ENCODE measurements at places on chromosomes 4 and X. TPM values are rescaled to one million over a fixed set of nuclear protein-coding genes. Genes with fewer than 3 reads are reported as not detected.

The CCDC120 gene
- total RNA-seq = 5.1 TPM

DNA sequence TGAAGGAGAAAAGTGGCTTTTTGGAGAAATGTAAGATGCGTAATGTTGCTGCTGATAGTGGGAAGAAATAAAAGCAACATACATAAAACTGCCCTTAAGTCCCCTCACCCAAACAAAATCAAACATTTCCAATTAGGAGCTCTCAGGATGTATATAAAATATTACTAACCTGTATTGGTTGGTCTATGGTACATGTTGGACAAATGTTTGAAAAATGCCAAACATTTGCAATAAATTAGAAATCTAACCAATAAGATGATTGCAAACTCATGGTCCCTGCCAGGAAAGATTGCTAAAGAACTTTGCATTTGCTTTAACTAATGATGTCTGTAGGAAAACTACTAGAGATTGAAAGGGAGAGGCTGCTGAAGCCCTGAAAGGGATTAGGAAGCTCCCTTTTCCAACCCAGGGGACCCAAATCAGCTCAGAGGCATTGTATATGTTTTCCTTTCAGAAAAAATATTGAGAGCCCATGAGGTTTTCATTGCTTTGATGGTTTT, 1.8 kb downstream of the SFRP2 start:
- H3K27ac ChIP-seq = no peak overlapping the region
- H3K27me3 ChIP-seq = peaks cover 38% of the 10 kb centered on the region
- no peak for DNase-seq
- H3K4me3 ChIP-seq = no peak overlapping the region
- peaks cover 30% of the 10 kb centered on the region for H3K4me1 ChIP-seq

DNA sequence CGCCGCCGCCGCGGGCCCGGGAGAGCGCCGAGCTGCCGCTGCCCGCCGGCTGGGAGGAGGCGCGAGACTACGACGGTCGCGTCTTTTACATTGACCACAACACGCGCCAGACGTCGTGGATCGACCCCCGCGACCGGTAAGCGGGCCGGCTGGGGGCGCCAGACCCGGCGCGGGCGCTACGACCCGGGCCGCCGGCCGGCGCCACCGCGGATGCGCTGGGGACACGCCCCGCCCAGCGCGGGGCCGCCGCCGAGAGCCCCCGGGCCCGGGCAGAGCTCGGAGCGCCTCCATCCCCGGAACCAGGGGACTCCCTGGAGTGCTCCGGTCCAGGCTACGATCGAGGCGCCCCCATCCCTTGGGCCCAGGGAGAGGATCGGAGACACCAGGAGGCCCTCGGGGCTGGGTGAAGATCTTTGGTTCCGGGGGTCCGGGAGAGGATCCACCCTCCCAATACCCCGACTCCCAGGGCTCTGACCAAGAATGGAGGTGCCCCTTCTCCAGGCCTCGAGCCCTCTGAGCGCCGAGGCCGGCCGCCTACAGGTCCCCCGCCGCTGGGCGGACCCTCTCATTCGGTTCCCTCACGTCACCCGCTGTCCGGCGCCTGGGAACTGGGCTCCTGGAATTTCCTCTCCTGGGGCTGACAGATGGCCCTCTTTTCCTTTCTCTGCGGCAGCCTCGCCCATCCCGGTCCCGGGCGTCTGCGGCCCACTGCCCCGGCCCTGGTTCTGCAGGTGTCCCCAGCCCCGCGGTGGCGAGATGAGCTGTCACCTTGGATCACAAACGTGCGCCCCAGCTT, 48.8 kb downstream of the CLDN34 start:
- DNase-seq = no peak
- no peaks in the 10 kb centered on the region for H3K36me3 ChIP-seq
- no peak overlapping the region for H3K27ac ChIP-seq

DNA sequence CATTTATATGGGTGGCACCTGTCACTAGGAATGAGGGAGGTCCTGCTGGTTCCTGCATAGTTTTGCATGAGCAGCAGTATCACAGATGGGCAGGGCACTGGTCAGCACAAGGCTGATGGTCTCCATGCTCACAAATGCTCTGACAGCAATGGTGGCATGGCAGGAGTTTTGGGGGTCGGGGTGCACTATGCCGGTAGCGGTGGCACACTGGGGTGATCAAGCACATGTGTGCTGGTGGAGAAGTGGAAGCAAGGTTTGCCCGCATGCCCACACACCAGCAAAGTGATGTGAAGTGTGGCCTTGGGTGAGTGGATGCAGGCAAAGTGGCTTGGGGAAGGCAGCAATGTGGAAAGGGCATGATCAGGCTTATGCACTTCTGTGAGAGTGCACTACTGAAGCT, 60.5 kb upstream of the MAGEE1 start:
- DNase-seq = no peak
- H3K27me3 ChIP-seq = no peaks in the 10 kb centered on the region
- no peak overlapping the region for H3K4me3 ChIP-seq
- H3K36me3 ChIP-seq = no peaks in the 10 kb centered on the region
- no peaks in the 10 kb centered on the region for H3K4me1 ChIP-seq

The GUCY1A1 gene
- total RNA-seq = not detected

DNA sequence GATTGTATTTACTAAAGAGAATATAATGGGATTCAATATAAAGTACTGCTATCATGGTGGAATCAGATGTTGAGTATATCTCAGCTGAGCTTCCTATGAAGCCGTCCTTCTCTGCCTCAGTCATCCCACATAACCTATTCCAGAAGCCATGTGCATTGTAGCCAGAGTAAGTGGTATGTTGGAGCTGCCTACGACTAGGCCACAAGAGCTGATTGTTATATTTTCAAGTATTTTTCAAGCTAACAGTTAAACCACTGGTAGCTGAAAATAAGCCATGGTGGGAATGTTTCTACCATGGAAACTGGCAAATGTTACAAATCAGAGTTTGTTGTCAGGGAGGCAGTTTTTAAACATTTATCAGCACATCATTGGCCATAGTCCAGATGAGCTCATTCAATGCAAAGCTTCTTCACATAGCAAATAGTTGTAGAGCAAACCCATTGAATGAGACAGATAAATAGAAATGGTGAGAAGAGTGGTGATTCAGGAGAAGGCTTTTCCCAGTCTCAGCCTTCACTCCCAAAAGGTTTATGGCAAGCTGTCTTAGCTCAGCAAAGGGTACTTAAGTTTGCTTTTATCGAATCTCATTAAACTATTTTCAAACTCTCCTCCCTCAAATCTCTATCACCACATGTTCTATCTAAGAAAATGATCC, 436.4 kb downstream of the PCDH19 start:
- H3K36me3 ChIP-seq = no peaks in the 10 kb centered on the region
- no peak for DNase-seq
- H3K4me1 ChIP-seq = no peaks in the 10 kb centered on the region
- no peak overlapping the region for H3K4me3 ChIP-seq
- no peaks in the 10 kb centered on the region for H3K27me3 ChIP-seq

The AMBN gene
- not detected for total RNA-seq

The OTC gene
- not detected for total RNA-seq

DNA sequence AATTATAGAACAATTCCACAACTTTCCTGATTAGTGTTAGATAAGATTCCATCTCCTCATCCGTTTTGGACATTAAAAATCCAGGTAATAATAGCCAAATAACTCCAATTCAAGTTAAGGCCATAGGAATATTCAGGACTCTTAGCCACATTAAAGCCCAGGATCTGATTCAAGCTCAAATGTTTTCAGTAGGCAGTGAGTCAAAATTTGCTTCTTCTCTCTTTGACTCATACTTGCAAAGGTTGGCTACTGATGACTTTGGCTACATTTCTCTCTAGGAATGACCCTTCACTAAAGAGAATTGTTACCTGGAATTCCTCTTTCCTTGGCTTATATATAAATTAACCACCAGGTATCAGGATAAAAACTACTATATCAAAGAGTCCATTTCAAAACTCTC, 354.9 kb upstream of the HS3ST1 start:
- no peak for DNase-seq
- no peaks in the 10 kb centered on the region for H3K36me3 ChIP-seq
- no peaks in the 10 kb centered on the region for H3K27me3 ChIP-seq
- H3K27ac ChIP-seq = no peak overlapping the region

The USP26 gene
- not detected for total RNA-seq

DNA sequence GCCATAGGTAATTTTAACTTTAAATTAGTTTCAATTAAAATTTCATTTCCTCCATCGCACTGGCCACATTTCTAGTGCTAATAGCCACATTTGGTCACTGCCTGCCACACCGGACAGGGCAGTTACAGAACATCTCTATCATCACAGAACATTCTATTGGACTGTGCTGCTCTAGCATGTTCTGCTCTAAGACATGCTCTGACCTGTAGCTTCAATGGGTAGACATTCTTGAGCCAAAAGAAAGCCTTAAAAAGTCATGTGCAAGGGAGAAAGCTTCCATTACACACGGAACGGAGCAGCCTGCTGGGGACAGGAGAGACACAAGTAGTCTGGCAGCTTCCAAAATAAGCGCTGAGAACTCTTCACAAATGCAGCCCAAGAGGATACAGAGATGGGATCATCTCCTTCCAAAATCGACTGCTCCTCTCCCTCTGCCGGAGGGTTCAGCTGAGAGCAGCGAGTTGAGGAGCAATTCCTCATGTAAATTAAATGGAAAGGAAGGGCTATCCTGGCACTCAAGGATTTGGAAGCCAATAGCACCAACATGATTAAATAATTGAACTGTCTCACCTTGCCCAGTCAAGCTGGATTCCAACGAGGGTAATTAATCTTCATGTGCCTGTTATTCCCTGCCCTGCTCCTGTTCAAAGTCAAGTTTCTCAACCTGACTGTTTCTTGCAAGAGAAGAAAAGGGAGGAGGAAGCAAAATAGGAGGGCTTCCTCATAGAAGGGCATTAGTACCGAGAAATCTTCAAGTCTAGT, 336.4 kb upstream of the NOCT start:
- DNase-seq = no peak
- no peak overlapping the region for H3K27ac ChIP-seq
- H3K36me3 ChIP-seq = no peaks in the 10 kb centered on the region
- H3K4me3 ChIP-seq = no peak overlapping the region
- H3K27me3 ChIP-seq = no peaks in the 10 kb centered on the region
- H3K4me1 ChIP-seq = no peaks in the 10 kb centered on the region

DNA sequence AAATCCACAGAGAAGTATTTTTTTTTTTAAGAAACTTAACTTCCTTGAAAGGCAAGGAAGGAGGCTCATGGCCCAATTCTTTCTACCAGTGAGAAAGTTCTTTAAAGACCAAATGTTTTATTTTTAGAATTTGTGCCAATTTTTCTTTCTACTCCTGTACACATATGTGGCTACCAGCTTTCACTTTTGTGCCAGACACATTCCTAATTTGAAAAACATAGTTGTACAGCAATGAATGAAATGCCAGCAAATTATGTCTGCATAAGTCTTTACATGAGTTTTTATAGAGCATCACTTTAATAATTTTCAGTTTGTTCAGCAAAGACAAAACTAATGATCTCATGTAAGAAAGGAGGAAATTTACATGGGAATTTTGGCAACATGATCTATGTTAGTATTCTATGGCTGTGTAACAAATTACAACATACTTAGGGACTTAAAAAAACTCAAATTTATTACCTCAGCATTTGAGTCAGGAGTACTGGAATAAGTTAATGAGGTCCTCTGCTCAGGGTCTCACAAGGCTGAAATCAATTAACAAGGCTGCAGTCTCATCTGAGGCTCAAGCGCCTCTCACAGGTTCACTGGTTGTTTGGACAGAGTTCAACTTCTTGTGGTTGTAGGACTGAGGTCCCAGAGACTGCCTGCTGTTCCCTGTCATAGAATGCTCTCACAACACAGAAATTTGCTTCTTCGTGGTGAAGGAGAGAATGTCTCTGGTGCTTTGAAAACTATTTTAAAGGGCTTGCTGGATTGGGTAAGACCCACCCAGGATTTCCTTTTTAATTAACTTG, 678.2 kb upstream of the FAM241A start:
- no peaks in the 10 kb centered on the region for H3K27me3 ChIP-seq
- no peak for DNase-seq
- no peaks in the 10 kb centered on the region for H3K36me3 ChIP-seq
- no peak overlapping the region for H3K27ac ChIP-seq

DNA sequence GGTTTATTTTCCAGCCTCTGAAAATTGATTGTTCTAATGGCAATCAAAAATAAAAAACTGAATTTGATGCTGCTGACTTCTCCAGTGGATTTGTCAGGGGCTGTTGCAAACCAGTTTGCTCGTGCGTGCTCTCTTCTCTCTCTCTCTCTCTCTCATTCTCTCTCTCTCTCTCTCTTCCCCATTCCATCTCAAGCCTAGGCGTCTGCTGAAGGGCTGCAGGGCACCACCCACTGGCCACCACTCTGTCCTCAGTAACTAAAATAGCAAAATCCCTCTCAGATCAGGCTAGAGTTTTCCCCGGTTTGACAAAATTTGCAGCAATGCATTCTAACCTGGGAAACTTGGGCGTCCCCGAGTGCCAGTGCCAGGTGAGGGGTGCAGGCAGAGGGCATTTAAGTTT, 19.4 kb downstream of the NKX6-1 start:
- no peak overlapping the region for H3K4me3 ChIP-seq
- no peak for DNase-seq
- no peaks in the 10 kb centered on the region for H3K36me3 ChIP-seq
- peaks cover 7% of the 10 kb centered on the region for H3K27me3 ChIP-seq

The VSIG4 gene
- total RNA-seq = 0.64 TPM

DNA sequence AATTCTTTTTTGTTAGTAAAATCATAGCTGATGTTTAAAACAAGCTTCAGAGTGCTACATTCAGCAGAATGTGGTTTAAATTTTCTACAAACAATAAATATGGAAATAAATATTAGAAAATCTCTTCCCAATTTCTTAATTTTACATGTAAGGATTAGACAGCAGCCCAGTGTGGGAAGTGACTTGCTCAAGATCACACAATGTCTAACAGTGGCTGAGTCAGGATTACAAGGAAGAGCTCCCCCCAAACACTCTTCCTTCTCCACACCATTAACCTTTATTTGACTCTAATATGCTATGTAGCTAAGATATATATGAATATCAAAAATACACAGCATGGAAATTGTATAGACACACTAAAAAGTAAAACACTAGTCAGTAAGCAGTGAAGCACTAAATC, 59.5 kb downstream of the SLC10A7 start:
- H3K27ac ChIP-seq = no peak overlapping the region

DNA sequence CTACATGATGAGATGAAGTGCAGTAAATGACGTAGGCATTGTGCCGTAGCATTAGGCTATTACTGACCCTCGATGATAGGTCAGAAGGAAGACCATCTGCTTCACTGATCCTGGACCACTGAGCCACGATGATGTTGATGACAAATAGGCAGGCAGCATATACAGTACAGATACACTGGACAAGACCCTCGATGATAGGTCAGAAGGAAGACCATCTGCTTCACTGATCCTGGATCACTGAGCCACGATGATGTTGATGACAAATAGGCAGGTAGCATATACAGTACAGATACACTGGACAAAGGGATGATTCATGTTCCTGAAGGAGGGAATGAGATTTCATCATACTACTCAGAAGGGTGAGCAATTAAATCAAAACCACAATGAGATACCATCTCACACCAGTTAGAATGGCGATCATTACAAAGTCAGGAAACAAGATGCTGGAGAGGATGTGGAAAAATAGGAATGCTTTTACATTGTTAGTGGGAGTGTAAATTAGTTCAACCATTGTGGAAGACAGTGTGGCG, 50.9 kb downstream of the BEND4 start:
- H3K27me3 ChIP-seq = no peaks in the 10 kb centered on the region
- no peaks in the 10 kb centered on the region for H3K36me3 ChIP-seq
- no peak overlapping the region for H3K4me3 ChIP-seq
- H3K4me1 ChIP-seq = no peaks in the 10 kb centered on the region

- H3K36me3 ChIP-seq = no peaks in the 10 kb centered on the region
- H3K27ac ChIP-seq = no peak overlapping the region
- H3K4me1 ChIP-seq = no peaks in the 10 kb centered on the region
- DNase-seq = no peak
Measured at GRCh38 chr4:98203332-98204235, 57.6 kb upstream of the RAP1GDS1 start.

- no peaks in the 10 kb centered on the region for H3K4me1 ChIP-seq
- H3K27ac ChIP-seq = no peak overlapping the region
- no peak for DNase-seq
- no peak overlapping the region for H3K4me3 ChIP-seq
Measured at GRCh38 chr4:97152149-97152548, 991.1 kb downstream of the STPG2 start.

Data from CD8-positive, alpha-beta memory T cell (primary cell).